Right renal cortex interstitium (tissue), 3 donors: ENCODE measurements at places on chromosomes 7 and 10.

- no peak for DNase-seq
These were observed 78.0 kb downstream of the FAM13C start for GRCh38 chr10:59284118-59284975.

GRCh38 chr7:129690701-129691100 lies 79.2 kb downstream of the NRF1 start:
- no peak for DNase-seq

DNA sequence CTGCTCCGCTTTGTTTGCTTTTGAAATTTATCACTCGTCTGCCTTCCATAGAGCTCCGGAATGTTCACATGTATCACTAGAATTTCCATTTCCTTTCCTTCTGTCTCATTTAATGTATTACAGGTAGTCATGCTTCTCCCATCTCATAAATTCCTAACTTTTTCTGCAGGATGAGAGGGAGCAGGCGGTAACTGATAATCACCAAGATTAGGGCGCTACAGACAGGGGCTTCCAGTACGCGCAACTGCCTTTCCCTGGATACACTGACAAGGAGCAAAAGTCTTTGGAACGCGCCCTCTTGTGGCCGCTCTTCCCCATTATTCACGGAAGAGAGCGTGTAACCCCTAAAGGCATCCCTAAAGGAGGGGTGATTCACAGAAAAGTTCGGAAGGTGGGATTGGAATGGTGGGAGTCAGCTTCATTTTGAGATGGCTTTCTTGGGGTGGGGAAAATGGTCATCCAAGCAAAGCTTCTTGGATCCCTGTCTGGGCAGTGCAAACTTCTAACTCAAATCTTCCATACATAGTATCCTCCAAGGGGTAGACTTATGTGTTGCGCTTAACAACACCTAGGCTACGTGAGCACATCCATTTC lies 6.5 kb downstream of the INHBA start:
- peak; percentile 69 for DNase-seq

DNA sequence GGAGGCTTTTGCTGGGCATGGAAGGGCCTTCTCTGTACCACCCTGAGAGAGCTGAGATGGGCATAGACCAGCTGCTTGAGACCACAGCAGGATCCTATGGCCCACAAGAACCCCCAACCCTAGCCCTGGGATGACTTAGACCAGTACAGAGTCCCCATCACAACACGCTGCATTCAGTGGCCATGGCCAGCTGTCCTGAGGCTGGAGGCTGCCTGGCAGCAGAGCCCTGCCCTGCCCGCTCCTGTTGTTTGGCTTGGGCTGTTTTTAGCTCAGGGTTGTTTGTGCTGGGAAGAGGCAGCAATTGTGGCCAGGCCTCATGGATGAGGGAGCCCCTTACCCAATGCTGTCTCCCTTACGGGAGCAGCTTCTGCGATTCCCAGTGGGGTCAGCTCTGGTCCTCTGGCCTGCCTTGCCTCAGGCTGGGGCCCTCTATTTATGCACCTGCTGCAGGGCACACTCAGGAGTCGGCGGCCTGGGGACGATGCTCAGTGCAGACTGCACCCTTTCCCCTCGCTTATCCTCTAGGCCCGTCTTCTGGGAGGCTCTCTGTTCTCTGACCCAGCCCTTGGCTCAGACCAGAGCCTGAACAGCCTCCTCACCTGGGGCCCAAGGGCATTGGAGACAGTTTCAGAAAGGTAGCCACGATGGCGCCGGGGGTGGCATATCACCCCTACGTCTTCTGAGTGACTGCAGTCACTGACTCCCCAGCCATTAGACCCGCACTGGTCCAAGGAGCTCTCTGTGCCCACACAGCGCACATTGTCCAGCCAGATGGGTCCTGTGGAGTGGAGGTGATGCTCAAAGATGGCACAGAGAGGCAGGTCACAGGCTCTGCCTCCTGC lies 6.3 kb downstream of the LOXL4 start:
- no peak for DNase-seq

DNA sequence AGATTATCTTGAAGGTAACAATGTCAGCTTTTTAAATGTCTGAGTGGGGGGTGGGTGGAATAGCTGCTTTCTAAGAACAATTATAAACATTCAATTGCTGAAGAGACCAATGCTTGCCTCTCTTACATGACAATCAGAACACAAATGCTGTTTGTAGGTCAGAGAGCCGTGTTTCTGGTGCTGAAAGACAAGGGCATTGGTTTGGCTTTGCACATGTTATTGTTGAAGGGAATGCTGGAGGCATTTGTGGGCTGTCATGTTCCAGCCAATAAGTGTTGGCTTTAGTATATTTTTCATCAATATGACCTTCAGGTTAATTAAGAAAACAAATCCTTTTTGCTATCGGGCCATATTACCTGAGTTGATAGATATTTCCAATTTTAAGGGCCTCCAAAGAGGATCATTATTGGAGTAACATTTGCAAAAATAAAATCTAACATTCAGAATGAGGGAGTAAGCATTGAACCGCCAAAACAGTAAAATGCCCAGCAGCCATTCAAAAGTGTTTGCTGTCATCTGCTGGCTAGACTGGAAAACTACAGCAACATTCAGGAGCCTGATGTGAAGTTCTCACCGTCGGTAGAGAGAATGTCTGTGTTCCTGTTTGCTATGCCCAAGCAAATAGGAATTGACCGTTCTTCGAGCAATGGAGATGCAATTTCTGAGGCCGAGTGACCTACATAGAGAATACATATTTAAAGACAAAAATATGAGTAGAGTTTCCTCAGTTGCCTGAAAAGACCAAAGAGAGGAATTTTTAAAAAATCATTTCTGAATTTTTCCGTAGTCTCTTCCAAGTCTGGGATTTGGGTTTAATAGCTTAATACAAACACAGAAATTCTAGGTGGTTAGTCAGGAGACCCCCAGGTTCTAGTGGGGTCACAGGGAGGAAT lies 118.9 kb downstream of the APBB1IP start:
- peak; percentile 14 for DNase-seq

DNA sequence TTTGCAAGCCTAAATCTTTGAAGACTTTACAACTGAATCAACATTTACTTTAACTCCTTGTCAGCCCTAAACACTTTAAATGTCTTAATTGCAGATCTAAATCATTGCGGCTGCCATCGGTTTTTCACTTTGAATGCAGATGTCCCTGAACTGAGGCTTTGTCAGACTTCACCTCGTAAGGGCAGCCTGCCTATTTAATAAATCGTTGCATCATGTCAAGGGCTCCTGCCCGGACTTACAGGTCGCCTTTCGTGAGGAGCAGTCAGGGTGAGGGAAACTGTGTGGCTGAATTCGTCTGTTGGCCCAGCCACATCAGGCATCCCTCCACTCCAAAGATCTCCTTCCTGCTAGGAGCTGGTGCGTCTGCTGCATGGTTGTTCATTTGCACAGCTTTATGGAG lies 368.2 kb upstream of the NPVF start:
- DNase-seq: no peak

DNA sequence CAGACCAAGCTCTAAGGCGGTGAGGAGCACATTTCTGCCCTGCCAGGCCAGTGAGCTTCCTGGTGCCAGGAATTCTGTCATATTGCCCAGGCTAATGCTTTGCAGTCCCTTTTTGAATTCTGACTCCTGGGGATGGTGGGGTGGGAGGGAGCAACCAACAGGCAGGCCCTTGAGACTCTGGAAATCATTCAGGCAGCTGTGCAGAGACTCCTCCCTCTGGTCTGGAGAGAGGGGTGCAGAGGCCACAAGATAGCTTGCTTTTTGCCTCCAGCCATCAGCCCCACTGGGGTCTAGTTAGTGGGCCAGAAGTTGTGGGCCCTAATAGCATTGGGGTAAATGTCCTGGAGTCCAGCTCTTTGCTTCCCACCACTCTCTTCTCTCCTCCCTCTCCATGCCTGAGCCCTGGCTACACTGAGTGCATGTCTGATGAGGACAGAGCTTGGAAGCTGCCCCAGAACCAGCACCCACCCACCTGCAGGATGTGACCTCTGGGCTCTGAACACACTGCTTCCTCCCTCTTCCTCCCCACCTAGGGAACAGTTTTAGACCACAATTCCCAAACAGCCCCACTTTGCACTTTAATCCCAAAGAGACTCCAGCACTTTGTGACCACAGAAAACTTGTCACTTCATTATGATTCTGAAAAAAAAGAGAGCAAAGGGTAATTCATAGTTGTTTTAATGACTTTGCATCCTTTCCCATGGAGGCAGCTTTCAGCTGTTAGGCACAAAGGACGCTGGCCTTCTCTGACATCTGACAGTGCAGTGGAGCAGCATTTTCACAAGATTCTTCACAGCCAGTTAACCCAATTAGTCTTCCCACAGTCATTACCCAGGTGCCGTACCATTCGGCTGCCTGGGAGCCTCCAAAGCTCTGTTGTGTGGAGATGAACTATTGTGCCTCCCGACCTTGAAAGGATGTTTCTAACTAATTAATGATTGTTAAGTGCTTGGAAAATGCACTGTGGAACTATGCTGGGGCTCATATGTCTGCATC lies 262.5 kb downstream of the TRIL start:
- no peak for DNase-seq

DNA sequence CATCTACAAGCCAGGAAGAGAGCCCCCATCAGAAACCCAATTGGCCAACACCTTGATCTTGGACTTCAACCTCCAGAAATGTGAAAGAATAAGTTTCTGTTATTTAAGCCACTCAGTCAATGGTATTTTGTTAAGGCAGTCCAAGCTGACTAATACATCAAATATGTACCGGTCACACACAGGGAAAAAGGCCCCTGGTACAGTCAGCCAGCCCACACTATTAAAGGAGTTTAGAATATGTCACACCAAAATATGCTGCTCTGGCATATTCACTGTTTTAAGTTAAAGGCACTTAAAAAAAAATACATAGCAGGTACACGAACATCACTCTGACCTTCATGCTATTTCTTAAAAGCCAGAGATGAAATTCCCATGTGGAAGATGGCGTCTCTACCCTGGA lies 15.2 kb upstream of the CDCA7L start:
- DNase-seq: no peak

DNA sequence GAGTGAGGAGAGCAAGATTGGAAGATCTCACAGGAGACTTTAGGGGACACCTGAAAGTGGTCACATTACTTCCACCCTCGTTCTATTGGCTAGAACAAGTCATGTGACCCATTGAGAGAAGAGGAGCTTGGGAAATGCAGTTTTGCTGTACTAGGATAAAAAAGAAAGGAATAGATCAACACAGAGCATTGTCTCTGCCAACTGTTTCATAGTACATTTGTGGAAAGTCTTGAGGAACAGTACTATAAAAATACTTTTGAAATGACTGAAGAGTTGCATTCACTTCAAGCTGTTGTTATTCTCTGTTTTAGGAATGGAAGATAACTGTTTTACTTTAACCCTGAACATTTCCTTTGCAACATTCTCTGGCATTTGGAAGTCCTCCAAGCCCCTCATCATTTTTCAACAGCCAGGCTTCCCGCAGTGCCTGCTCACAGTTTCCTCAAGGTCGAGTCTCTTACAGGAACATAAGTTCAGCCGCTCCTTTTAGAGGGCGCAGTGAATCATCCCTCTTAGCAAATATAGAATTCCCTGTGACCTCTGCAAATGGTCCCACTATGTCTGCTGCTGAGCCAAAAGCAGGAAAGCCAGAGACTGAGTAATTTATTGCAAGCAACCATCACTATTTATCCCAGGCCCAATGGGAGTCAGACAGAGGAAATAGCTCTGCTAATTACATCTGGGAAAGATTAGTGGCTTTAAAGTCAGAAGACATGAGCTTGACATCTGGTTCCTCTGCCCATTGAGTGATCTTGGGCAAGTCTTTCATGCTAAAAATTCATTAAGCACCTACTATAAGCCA lies 40.7 kb downstream of the MRPL32 start:
- peak; percentile 77 for DNase-seq

GRCh38 chr10:26494018-26494417 lies 55.9 kb downstream of the APBB1IP start:
- DNase-seq: no peak

GRCh38 chr10:75568450-75569130 lies 137.2 kb downstream of the LRMDA start:
- no peak for DNase-seq

DNA sequence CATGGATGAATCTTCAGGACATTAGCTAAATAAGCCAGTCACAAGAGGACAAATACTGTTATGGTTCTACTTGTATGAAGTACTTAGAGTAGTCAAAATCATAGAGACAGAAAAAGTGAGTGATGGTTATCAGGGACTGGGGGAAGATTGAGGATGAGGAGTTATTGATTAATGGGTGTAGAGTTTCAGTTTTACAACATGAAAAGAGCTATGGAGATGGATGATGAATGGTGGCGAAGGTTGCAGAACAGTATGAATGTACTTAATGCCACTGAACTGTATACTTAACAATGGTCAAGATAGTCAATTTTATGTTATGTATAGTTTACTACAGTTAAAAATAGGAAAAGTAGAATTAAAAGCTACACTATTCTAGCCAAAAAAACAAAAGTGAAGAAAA lies 7.8 kb downstream of the STK31 start:
- DNase-seq: no peak

GRCh38 chr10:123891144-123892071 lies at the start of gene CPXM2:
TSS of gene CPXM2 (minus strand) at chr10:123891807. CDS start at chr10:123891659, 148 bp downstream.
- no peak for DNase-seq

DNA sequence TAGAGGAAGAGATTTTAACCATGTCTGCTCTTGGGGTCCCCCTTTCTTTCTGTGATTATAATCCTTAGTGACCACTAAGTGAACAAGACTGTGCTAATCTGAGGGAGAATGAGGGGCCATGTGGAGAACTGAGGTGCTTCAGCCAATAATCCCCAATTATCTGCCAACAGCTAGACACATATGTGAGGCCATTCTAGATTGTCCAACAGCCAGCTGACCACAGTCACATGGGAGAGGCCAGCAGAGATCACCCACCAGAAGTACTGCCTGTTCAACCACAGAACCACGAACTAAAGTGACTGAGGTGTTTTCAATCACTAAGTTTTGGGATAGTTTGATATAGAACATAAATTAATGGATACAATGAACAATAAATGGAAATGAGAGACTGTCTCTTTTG lies 74.3 kb downstream of the SEMA3E start:
- no peak for DNase-seq

GRCh38 chr10:104434601-104435000 lies 81.0 kb downstream of the CFAP58 start:
- DNase-seq: no peak

GRCh38 chr7:30238721-30239441 lies 45.5 kb upstream of the ZNRF2 start:
- DNase-seq: no peak

DNA sequence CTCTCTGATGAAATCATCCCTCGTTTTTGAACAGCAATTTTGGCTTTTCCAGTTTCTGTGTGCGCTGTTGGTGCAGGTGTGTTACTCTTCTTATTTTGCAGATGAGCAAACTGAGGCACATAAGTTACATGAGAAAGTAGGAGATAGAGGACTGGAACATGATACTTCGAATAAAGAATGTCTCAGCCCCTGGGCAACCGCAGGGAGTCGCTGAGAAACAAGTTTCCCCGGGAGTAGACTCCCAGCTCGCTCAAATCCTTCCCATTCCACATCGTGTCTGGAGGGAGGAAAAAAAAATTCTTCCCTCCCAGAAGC lies 18.0 kb downstream of the MXI1 start:
- no peak for DNase-seq
